CD4-positive, alpha-beta T cell treated with Interleukin-4 for 4 hours (primary cell): ENCODE measurements at places on chromosomes 3 and 15.

GRCh38 chr15:89652666-89653065, 2.6 kb downstream of the KIF7 start:
- DNase-seq = no peak

GRCh38 chr3:89332386-89332785, 225.0 kb downstream of the EPHA3 start:
- DNase-seq = no peak

GRCh38 chr15:47707391-47707790, 9.9 kb upstream of the SEMA6D start:
- no peak for DNase-seq

- DNase-seq = no peak
Measured at GRCh38 chr3:194787650-194788049, 102.0 kb downstream of the FAM43A start.

DNA sequence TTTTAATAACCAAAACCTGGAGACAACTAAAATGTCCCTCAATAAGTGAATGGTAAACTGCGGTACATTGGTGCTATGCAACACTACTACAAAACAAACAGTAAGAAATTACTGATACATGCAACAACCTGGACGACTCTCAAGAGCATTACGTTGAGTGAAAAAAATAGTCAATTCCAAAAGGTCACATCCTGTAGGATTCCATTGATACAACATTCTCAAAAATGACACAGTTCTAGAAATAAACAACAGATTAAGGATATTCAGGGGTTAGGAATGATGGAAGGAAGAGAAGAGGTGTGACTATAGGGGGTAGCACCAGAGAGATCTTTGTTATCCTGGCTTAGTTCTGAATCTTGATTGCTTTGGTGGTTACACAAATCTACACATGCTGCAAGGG, 72.2 kb downstream of the ZNF148 start:
- DNase-seq = no peak

DNA sequence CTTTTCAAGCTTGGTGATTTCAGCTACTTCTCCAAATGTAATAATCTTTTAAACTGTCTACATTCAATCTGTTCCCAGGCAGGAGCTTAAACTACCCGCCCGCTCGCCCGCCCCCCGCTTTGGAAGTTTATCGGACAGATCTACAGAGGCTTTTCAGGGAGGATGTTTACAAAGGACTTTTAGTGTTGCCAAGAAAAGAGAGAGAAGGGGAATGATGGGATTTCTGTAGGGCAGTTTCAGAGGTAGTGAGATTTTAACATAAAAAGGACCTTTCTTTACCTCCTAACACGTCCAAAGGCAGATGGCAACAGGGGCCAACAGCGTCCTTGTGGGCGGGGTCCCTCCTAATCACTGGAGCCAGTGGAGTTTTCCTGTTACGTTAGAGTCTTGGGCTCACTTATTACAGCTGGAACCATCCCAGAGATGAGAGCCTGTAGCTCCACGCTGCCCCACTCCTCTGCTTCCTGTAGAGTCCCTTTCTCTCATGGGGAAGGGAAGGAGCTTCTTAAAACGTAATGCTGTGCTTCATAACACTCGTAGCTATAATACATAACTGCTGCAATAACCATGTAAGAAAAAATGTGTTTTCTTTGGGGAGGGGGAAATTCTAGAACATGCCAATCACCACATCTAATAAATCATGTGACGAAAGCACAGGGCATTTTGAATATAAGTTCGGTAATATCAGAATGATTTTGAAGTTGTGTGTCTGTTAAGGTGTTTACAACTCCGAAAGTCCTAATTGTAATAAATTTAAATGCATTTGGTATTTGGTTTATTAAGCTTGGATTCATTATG, 30.9 kb downstream of the HES1 start:
- no peak for DNase-seq

- DNase-seq = no peak
Measured at GRCh38 chr3:127090218-127091160, 102.4 kb upstream of the PRR23E start.

DNA sequence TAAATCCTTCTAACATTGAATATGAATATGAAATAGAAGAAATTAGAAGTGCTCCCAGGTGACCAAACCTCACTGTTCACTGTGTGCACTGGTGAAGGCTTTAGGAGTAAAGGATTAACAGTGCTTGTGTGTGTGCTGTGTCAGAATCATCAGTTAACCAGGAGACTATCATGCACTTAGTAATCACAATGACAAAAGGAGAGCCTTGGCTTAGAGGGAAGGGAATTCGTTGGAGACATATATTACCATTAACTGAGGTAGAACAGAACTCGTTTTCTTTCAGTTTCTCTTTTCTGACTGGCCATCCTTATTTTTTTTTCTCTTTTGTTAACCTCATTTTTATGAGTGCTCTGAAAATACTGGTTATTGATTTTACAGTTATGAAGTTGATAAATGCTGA, 213.3 kb upstream of the GBE1 start:
- DNase-seq = no peak

DNA sequence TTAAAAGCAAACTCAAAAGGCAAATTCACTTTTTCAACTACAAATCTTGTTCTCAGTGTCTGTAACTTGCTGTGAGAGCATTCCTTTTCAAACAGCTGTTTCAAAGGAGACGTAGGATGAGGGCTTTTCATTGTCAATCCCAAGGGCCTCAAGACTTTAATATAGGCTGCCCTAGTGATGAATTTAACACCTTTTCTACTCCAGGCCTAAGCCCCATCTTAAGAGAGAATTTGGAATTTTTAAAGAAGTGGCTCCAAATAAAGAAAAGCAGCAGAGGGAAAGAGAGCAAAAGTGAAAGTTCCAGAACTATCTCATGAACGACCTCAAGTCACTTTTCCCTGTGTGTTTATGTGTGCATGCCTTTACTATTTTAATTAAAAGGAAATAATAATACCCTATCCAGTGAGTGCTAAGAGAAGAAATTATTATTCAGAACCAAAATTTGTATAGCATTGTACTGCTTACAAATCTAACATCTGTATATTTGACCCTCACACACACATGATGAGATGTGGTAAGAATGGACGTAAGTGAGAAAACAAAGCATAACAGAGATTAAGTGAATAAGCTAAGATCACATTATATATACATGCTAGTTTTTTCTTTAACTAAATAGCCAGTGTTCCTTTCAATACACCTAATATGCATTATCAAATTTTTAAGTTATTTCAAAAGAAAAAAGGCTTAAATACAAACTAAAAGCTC, 196.4 kb downstream of the VGLL3 start:
- DNase-seq = no peak

GRCh38 chr15:80159811-80160569, 7.2 kb downstream of the FAH start:
- DNase-seq = no peak

GRCh38 chr3:52400275-52400793, 44.6 kb downstream of the SEMA3G start:
- no peak for DNase-seq

GRCh38 chr15:70196372-70197316, 98.9 kb upstream of the TLE3 start:
- DNase-seq = peak; percentile 33

DNA sequence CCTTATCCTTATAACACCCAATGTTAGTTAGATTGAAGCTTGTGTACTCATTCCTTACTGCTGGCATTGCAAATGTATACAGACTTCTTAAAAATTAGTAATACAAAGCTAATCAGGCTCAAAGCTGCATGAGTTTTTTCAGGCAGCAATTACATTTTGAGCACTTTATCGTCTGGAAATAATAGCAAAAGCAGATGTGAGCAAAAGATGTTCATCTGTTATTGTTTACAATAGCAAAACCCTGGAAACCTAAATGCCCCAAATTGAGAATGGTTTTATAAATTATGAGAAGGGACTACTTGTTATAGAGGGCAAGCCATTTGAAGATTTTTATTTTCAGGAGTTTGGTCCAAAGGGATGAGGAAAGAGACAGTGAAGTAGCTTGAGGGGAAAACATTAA, 126.4 kb downstream of the GADL1 start:
- DNase-seq = no peak

DNA sequence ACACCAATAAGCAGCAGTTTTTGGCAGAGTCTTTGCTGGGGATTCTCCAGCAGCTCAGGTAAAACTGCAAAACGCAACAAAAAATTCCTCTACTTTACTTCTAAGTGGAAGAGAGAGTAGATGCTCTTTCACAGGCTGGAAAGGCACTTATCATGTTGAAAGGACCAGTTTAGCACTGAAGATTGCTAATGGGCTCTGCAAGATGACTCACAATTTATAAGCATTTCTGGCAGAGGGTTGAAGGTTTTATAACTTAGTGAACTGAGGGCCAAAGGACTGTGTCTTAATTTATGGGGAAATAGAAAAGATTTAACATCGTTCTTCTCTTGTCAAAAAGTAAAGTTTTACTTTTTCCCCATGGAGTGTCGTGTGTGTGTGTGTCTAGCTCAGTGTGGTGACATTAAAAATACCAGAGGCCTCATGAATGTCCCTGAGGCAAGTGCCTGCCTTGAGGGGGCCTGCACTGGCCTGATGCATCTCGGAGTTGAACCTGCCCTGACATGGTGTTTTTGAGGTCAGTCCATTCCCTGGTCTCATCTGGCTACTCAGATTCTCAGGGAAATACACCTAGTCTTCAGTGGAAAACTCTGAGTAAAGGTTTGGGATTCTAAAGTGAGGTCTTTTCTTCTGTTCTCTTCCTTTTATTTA, 1092.0 kb downstream of the NAALADL2 start:
- DNase-seq = no peak

GRCh38 chr15:50633653-50634052, 52.9 kb downstream of the TRPM7 start:
- no peak for DNase-seq

- DNase-seq = no peak
Measured at GRCh38 chr3:183434992-183435391, 6.6 kb upstream of the MCF2L2 start.

- peak; percentile 91 for DNase-seq
Measured at GRCh38 chr3:39146611-39147591, 6.5 kb downstream of the CSRNP1 start.

DNA sequence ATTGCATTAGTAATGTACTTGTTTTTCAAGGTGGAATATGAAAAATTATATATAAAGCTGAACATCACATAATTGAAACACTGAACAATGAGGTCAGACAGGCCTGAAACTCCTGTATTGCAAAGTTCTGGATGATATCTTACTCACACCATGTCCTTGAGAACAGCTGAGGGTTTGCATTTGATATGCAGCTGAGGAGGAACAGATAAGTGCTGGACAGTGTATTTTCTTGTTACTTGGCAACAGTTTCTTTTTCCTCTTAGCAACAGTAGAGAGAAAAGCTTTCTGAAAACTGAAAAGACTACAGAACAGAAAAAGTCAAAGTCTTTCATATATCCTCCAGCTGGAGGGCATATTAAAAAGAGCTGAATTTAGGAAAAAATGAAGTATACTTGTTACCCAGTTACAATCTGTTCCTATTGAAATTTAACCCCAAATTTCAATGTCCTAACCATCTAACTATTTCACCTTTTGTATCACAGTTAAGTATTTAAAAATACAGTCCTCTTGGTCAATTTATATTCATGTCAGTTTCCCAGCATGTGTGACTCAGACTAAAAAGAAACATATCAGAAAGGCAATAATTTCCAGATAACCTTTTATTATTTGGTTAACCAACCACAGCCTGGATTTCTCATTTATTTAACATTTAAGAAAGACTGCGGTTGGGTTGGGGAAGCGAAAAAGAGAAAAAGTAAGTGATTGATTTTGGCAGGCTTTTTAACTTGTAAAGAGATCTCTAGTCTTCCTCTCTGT, 733.0 kb upstream of the DPPA4 start:
- DNase-seq = no peak

DNA sequence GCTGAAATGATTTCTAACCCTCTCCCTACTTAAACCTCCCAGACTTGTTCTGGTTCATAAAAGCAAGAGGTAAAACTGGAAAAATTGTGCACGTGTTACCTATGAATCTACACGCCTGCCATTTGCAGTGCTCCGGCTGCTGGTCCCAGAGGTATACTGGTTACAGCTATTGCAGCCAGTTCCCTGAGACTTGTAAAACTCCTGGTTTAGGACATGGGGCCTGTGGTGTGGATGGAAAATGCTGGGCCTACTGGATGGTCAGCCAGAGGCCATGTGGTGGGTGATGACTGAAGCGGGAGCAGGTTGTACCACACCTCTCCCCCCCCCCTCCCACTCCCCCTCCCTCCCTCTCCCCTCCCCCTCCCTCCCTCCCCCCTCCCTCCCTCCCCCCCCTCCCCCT, 45.0 kb downstream of the SENP2 start:
- DNase-seq = no peak
